CD4-positive, alpha-beta T cell (primary cell): ENCODE measurements at places on chromosomes 16 and 17.

- no peak overlapping the region for H3K4me3 ChIP-seq
- no peak overlapping the region for H3K27ac ChIP-seq
- H3K27me3 ChIP-seq = no peaks in the 10 kb centered on the region
- H3K4me1 ChIP-seq = peaks cover 8% of the 10 kb centered on the region
- no peaks in the 10 kb centered on the region for H3K36me3 ChIP-seq
Observed at GRCh38 chr17:35377068-35377467, 3.6 kb upstream of the SLFN11 start.

- H3K4me1 ChIP-seq = no peaks in the 10 kb centered on the region
- no peak overlapping the region for H3K4me3 ChIP-seq
- no peaks in the 10 kb centered on the region for H3K36me3 ChIP-seq
- no peak for DNase-seq
- no peaks in the 10 kb centered on the region for H3K27me3 ChIP-seq
Observed at GRCh38 chr17:10499950-10500349, 18.4 kb downstream of the MYH1 start.

DNA sequence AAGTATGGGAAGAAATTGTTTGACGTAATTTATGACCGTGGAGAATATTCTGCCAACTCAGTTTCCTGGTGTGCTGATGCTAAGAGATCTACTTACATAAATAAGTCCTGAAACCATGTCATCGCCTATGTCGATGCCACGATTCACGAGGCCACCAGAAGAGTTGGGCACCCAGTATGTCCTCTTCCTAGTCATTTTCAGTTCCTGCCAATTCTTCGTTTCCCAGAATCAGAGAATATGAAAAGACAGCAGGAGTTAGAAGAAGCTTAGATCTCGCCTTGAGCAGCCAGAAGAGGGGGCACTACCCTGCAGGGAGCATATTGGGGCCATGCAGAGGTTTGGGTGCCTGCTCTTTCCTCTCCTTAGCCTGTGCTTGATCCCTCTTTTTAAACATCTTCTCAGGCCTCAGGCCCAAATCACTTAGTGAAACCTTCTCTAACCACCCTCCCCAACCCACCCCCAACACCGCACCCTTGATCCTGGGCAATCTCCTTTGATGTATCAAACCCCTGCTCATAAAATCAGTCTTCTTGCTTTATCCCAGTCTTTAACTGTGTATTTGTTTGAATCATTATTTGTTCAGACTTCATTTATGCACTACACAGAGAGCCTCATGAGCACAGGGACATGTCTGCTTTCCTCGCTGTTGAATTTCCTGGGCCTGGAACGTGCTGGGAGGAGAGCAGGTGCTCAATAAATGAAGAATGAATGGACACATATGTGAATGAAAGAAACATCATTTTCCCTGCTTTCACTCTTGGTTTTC is 12.2 kb upstream of the LONP2 start:
- DNase-seq = peak; percentile 23
- no peaks in the 10 kb centered on the region for H3K27me3 ChIP-seq
- no peaks in the 10 kb centered on the region for H3K4me1 ChIP-seq
- no peaks in the 10 kb centered on the region for H3K36me3 ChIP-seq
- no peak overlapping the region for H3K4me3 ChIP-seq
- no peak overlapping the region for H3K27ac ChIP-seq

DNA sequence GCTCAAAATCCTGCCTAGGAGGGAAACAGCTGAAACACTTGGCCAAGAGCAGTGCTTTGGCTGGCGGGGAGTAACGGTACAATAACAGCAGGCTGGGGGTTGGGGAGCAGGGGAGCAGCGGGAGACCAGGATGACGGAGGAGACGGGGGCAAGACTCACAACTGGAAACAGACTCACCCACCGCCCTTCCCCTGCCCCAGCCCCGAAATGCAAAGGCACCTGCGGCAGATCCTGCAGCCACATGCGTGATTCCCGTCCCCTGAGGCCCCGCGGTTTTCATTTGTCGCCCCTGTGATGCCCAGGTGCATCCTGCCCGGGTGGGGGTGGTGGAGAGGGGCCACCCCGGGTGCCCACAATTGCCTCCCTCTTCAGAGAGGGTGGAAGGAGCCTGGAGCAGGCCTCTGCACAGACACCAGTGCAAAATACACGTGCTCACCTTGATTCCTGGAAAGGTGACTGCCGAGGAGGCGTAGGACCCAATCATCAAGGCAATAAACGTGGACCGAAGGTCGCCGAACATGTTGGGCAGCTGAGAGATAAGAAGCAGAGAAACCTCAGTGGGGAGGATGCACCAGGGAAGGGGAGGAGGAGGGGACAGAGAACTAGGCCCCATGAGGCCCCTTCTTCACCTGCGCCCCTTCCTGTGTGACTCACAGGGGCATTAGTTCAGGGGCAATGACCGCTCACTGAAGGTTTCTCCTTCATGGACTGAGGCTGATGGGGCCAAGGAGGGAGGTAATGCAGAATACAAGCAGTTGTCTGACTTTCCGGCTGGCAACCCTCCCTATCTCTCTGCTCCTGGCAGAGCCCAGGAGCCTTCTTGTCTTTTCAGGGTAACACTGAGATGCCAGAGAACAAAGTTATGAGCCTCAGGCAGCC is 30.4 kb upstream of the PITPNA start:
- no peak for DNase-seq
- peaks cover 4% of the 10 kb centered on the region for H3K4me1 ChIP-seq
- H3K36me3 ChIP-seq = no peaks in the 10 kb centered on the region
- no peak overlapping the region for H3K27ac ChIP-seq
- no peaks in the 10 kb centered on the region for H3K27me3 ChIP-seq

GRCh38 chr16:3873482-3874173 is 6.9 kb downstream of the CREBBP start:
- H3K4me3 ChIP-seq = no peak overlapping the region
- H3K36me3 ChIP-seq = peaks cover 15% of the 10 kb centered on the region
- no peak overlapping the region for H3K27ac ChIP-seq
- peaks cover 73% of the 10 kb centered on the region for H3K4me1 ChIP-seq
- H3K27me3 ChIP-seq = no peaks in the 10 kb centered on the region

- H3K27me3 ChIP-seq = no peaks in the 10 kb centered on the region
- no peaks in the 10 kb centered on the region for H3K36me3 ChIP-seq
- no peak overlapping the region for H3K4me3 ChIP-seq
- H3K4me1 ChIP-seq = no peaks in the 10 kb centered on the region
- DNase-seq = no peak
Observed at GRCh38 chr16:87250431-87250960, 66.7 kb downstream of the C16orf95 start.

DNA sequence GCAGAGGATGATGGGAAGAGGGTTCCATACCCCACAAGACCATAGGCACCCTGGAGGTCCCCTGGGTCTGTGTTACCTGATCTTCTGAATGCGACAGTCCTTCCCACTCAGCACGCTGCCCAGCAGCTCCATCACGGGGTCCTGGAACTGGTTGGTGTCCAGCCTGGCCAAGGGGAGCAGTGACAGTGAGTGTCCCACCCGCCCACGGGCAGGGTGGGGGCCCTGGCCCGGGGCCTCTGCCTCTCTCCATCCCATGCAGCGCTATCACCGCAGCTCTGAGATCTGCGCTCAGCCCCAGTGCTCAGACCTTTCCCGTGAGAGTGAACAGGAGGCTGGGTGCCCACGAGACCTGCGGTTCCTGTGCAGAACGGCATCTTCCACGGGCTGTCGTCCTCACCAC is 15.6 kb downstream of the NLRC3 start:
- no peaks in the 10 kb centered on the region for H3K4me1 ChIP-seq
- H3K27ac ChIP-seq = no peak overlapping the region
- H3K27me3 ChIP-seq = no peaks in the 10 kb centered on the region
- H3K36me3 ChIP-seq = peaks cover 88% of the 10 kb centered on the region
- DNase-seq = no peak

- no peak overlapping the region for H3K27ac ChIP-seq
- H3K4me1 ChIP-seq = no peaks in the 10 kb centered on the region
- H3K36me3 ChIP-seq = no peaks in the 10 kb centered on the region
- no peak overlapping the region for H3K4me3 ChIP-seq
- no peaks in the 10 kb centered on the region for H3K27me3 ChIP-seq
- no peak for DNase-seq
Observed at GRCh38 chr17:61325382-61326073, 74.1 kb upstream of the TBX2 start.

GRCh38 chr17:78785011-78785662 is 3.1 kb upstream of the CYTH1 start:
- H3K27ac ChIP-seq = no peak overlapping the region
- H3K36me3 ChIP-seq = peaks cover 9% of the 10 kb centered on the region
- no peaks in the 10 kb centered on the region for H3K27me3 ChIP-seq
- H3K4me3 ChIP-seq = peak overlapping the region; percentile 28
- DNase-seq = no peak

GRCh38 chr17:60656499-60656898 is 21.2 kb upstream of the BCAS3 start:
- H3K27me3 ChIP-seq = no peaks in the 10 kb centered on the region
- no peaks in the 10 kb centered on the region for H3K4me1 ChIP-seq

DNA sequence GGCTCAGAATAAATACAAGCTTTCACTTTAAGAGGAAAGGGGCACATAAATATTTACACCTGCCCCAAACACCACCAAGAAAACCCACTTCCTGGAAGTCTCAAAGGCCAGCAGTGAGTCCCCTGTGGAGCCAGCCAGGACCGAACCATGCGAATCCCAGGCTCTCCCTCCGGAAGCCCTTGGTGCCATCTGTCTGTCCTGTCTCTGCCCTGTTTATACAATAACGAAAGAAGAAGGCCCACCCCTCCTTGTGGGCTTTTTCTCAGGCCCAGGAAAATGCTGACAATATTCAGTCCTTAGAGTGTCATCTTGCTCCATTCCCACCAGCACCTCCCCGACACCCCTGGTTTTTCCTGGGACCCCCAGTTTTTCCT is 3.6 kb upstream of the SLC6A4 start:
- no peak for DNase-seq
- no peak overlapping the region for H3K4me3 ChIP-seq
- H3K27me3 ChIP-seq = peaks cover 36% of the 10 kb centered on the region

GRCh38 chr16:77112746-77113145 is 78.2 kb upstream of the MON1B start:
- no peak overlapping the region for H3K27ac ChIP-seq
- H3K4me3 ChIP-seq = no peak overlapping the region
- no peak for DNase-seq
- no peaks in the 10 kb centered on the region for H3K4me1 ChIP-seq

DNA sequence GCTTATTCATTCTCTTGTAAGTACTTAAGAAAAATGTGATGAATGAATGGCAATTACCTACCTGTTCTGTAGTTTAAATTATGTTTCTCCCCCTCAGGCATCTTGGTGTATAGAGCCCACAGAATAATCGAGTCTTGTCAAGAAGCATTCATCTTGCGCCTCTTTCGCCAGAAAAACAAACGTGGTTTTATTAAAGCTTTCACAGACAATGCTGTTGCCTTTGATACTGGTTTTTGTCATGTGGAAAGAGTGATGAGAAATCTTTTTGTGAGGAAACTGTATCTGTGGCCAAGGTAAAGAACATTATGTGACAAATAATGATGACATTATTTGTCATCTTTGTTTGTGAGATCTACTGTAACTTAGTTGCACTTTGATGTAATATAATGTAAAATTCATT is 6.5 kb downstream of the ERCC4 start:
- H3K27me3 ChIP-seq = no peaks in the 10 kb centered on the region
- H3K4me1 ChIP-seq = peaks cover 4% of the 10 kb centered on the region
- H3K27ac ChIP-seq = no peak overlapping the region
- peaks cover 31% of the 10 kb centered on the region for H3K36me3 ChIP-seq
- H3K4me3 ChIP-seq = no peak overlapping the region
- DNase-seq = no peak

GRCh38 chr17:3917391-3917931 is 1.2 kb upstream of the P2RX1 start:
- H3K27me3 ChIP-seq = no peaks in the 10 kb centered on the region
- peaks cover 43% of the 10 kb centered on the region for H3K4me1 ChIP-seq
- no peak overlapping the region for H3K4me3 ChIP-seq
- no peaks in the 10 kb centered on the region for H3K36me3 ChIP-seq

DNA sequence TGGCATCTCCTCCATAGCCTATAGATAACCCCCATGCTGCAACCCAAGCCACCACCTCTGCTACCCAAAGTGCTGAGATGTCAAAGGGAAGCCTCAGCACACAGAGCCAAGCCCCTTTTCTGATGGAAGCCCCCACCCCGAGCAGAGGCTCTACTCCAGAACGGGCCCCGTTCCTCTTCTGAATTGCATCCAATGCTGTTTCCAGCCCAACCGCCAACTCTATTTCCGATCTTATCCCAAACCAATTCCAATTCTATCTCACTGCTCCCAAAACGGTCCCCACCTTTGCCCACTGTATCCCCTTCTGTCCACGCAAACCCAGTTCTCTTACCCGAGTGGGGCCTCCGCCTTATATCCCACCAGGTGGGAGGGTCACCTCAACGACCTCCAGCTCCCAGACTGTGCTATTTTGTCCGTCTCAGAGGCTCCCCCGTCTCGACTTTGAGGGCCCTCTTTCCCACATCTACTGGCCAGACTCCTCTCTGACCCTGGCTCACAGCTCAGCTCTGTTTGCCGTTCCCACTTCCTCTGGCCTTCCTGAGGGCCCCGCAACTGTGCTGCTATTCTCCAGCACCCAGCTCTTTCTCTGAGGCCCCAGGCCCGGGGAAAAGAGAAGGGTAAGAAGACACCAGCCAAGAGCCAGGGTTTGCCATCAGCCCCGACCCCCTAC is 487 bp downstream of the SRL start:
- no peak overlapping the region for H3K4me3 ChIP-seq
- H3K27ac ChIP-seq = no peak overlapping the region
- DNase-seq = no peak
- H3K4me1 ChIP-seq = no peaks in the 10 kb centered on the region

GRCh38 chr17:4201226-4201625 is 58.2 kb downstream of the CYB5D2 start:
- no peak for DNase-seq
- H3K4me3 ChIP-seq = no peak overlapping the region
